ENCODE measurements at places on chromosomes 2 and 18.

DNA sequence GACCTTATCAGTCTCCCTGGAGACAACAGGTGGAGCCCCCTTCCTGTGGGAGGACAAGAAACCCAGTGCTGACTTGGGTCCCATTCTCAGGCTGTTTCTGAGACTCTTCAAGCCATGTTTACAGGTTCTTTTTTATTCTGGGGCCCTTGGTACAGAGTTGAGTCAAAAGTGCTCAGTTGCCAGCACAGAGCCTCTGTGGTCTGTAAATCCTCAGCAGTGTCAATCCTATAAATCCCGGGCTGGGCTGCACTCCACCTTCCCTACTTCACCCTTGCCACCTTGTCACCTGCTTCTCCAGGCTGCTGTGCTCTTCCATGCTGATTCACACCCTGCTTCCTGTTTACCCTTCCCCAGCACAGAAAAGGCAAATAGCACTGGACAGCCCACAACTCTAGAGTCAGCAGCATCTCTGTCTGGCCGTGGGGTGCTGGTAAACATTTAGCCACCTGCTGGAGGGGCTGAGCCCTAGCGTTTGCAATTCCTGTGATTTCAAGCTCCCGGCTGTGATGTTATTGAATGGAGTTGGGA lies 74.7 kb downstream of the TNFRSF11A start:
- DNase-seq: no peak

- DNase-seq: no peak
These were observed 431.1 kb downstream of the TMX3 start for GRCh38 chr18:68283834-68284233.

GRCh38 chr2:9422321-9423099 lies 818 bp downstream of the ITGB1BP1 start:
- DNase-seq: no peak

DNA sequence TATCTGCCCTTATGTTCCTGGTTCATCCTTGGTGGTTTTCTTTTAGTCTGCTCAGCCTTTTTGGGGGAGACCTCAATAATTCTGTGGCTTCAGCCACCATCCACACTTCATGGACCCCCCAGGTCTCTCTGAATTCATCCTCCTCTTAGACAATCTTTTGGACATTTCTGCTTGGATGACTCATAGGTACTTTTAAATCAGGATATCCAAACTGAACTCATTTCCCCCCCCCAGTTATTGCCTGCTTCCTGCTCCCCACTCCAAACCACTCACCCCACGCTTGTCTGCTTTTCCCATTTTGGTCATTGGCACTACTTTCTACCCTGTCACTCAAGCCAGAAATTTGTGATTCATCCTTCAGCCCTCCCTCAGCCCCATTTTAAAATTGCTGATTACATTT lies 78.5 kb downstream of the TANC1 start:
- no peak for DNase-seq

DNA sequence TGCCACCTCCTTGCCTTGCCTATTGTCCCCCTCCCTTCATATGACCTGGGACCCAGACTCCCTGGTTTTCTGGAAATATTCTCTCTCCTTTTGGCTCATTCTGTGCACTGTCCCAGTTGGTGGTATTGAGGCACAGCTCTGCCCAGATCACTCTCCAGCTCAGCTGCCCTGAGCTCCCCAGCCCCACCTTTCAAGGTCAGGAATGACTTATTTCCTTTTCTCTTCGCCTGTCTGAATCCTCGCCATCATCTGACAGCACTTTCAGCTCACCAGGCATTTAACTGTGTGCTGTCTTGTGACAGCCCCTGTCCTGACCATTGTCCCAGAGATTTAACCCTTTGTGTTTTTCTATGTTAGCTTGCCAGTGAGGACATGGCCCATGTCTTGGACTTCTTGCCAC lies 133.0 kb downstream of the MSH2 start:
- DNase-seq: no peak

- no peak for DNase-seq
These were observed 316 bp downstream of the CRIM1 start for GRCh38 chr2:36355890-36356297.

DNA sequence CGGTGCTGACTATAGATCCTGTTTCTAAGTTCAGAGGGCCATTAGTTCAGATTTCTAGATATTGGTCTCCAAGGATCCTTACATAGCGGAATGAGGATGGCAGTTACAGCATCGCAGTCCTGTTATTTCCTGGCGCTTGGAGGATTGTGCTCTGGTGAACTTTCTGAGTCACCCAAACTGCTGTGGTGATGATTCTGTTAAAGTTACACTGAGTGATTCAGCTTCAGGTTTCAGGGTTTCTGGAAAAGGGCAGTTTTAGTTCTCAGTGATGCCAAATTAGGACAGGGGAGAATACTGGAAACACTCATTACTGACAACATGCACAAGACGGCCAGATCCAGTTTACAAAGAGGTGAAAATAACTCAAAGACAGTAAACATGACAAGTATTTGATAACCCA lies 52.1 kb upstream of the ANKRD62 start:
- DNase-seq: no peak

- no peak for DNase-seq
These were observed 54.8 kb downstream of the AP1S3 start for GRCh38 chr2:223782629-223783028.

- no peak for DNase-seq
These were observed 280.9 kb downstream of the NEDD4L start for GRCh38 chr18:58324824-58325480.

DNA sequence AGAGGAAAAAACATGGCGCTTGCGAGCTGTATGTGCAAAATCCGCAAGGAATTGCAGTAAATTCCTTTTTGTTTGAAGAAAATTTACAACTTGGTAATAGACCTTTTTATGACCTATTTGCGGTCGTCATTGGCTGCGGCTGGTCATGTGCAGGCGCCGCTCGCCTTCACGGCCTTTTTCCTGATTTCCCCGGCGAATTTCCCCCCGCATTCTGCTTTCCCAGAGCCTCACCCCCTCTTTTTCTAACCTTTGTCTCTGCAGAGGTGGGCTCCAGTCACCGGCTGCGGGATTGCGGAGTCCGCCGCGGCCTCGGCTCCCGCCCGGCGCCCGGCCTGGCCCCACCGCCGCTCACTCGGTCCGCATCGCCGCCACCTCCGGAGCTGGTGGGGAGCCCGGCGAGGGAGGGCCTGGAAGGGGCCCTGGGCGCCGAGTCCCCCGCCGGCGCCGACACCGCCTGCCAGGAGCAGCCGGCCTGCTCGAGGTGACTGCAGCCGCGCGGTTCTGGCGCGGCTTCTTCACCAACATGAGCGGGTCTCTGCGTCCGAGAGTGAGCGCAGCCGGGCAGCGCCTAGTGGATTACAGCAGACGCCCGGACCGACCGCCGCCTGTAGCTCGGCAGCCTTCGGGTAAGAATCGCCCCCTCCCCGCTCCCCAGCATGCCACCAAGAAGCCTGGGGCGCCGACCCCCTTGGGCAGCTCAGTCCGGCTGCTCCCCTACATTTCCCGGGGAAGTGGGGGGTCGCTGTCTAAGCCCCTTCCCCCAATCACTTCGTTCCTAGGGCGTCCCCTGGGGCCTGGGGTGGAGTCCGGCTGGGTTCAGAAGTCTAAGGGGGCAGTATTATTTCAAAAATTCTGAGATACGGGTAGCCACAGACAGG lies 7.1 kb downstream of the HOXD8 start:
- no peak for DNase-seq

DNA sequence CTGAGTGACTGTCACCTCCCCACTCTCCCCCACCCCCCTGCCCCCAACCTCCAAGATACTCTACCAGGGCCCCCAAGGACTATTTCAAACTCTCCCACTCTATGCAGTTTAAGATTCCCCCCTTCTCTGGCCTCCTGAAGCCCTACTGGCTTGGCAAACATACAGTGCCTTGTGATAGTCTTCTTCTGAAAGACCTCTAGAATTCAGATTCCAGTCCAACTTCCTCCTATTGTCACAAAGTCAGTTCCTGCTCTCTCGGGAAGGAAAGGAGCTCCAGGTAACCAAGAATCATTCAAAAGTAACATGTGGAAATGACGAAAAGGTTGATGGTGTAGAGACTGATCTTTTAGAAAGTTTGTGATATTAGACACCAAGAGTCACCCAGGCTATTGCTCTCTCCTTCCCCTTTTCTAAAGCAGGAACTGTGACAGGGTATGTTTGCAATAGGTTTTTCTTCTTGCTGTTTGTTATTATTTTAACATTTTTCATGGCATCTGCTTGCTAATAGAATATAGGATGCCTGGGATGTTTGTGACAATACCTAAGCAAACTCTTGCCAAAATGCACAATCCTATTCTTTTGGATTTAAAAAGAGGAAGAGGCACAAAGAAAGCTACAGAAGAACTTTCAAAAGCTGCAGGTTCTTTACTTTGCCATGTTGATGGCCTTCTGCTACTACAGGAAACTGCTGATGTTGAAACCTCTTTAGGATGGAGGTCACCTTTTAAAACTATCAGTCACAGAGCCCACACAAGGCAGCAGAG lies 93.5 kb upstream of the MGAT4A start:
- no peak for DNase-seq

DNA sequence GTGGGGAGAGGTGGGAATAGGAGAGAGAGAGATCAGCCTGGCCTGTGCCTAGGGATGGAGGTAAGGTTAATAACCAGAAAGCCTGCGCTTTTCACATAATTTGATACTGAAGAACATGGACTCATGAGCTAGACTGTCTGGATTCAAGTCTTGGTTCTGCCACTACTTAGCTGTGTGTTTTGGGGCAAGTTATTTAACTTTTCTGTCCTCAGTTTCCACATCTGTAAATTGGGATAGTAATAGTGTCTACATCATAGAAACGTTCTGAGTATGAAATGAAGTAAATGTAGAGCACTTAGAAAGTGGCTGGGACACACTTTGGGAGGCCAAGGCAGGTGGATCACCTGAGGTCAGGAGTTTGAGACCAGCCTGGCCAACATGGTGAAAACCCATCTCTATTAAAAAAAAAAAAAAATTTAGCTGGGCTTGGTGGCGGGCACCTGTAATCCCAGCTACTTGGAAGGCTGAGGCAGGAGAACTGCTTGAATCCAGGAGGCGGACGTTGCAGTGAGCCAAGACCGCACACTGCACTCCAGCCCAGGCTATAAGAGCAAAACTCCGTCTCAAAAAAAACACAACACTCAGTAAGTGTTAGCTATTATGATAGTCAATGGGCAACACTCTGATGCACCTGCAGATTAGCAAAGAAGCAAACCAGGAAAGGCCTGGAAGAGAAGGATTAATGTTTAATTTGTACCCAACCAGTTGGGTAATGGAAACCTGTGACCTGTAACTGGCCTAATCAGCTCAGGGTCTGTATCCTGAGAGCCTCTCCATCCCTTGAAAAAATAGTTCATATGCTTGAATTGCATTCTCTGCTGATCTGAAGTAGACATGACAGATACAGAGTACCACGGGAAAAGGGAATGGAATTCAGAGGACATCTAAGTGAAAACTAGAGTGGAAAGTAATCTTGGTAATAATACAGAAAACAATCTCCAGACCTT lies 6.8 kb downstream of the GALM start:
- DNase-seq: no peak

DNA sequence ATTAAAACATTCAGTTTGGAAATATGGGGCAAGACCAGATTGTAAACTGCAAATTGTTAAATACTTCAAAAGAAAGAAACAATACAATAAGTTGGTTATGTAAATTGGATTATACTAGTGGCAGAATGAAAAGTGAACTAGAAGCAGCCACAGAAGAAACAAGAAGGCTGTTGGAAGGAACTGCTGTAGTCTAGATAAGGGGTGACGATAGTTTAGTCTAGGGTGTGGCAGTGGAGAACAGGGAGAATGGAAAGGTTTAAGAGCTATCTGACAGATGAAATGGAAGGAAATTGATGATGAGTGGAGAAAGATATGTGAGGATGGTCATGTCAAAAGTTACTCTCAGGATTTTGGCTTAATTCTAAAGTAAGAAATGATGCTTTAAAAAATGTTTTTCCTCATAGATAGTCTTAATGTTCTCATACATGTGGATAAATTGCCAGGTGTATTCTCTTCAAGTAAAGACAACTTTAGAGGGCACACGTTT lies 179.7 kb downstream of the GPD2 start:
- DNase-seq: no peak

- DNase-seq: no peak
These were observed 87.6 kb downstream of the ACKR3 start for GRCh38 chr2:236657215-236657614.

DNA sequence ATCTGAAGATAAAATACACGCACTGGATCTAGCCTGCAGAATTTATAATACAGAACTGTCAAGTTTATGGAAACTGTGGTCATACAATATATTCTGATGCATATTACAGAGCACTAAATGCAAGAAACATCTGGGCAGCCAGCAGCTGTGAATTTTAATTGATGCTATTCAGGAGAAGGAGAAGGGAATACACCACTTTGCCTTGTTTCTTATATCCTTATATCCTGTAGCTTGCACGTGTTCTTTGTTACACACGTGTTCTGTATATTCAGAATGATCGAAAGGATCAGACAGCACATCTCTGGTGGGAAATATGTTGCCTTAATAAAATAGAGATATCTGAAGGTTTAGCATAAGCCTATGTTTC lies 335.8 kb downstream of the AGPS start:
- no peak for DNase-seq

GRCh38 chr2:11166476-11166875 lies 11.2 kb downstream of the SLC66A3 start:
- no peak for DNase-seq

DNA sequence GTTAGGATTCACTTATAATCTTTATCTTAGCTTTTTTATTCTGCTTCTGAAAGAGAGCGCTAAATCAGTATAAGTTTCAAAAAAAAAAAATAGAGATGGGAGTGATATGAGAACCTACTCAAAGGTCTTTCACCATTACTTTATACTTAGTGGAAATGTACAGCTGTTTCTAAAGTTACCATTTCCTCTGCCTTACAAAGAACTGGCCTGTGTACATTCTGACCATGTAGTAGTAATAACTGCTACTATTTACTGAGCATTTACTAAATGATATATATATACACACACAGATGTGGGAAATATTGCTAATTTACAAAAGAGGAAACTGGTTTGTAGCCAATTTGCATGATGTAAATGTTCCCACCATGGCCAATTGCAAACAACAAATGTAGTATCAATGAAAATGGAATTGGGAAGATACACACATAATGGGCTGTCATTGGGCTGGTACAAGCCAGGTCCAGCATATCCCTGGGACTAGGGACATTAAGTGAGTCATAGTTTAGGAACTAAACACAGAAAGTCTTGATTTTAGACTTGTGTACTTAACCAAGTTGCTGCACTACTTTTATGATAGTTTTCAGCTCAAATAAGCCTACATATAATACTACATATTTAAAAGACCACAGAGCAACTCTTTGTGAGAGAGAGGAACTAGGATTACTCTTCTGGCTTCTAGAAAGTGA lies 67.1 kb downstream of the DYNC1I2 start:
- no peak for DNase-seq

DNA sequence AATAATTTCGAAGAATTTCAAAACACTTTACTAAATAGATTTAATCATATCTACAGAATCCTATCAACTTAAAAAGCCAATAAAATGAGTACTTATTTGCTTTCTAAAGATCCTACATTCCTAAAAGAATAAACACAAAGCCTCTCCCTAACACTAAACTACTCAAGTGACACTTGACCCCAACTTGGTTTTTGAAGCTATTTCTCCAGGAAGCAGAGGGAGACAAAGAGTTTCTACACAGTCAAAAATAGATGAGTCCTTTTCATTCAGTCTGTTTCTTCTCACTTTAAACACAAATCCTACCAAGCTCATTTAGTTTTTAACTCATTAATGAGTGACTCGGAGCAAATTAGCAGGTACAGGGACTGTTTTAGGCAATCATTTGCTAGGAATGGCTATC lies 2.1 kb downstream of the ATL2 start:
- DNase-seq: no peak

- no peak for DNase-seq
These were observed 66.4 kb upstream of the POU3F3 start for GRCh38 chr2:104787298-104788065.

- no peak for DNase-seq
These were observed 273.3 kb downstream of the PTPRM start for GRCh38 chr18:7840411-7840810.

Measured in esophagus squamous epithelium (tissue), 5 donors.